ENCODE measurements at places on chromosomes 5 and 9. TPM values are rescaled to one million over a fixed set of nuclear protein-coding genes. Genes with fewer than 3 reads are reported as not detected.

DNA sequence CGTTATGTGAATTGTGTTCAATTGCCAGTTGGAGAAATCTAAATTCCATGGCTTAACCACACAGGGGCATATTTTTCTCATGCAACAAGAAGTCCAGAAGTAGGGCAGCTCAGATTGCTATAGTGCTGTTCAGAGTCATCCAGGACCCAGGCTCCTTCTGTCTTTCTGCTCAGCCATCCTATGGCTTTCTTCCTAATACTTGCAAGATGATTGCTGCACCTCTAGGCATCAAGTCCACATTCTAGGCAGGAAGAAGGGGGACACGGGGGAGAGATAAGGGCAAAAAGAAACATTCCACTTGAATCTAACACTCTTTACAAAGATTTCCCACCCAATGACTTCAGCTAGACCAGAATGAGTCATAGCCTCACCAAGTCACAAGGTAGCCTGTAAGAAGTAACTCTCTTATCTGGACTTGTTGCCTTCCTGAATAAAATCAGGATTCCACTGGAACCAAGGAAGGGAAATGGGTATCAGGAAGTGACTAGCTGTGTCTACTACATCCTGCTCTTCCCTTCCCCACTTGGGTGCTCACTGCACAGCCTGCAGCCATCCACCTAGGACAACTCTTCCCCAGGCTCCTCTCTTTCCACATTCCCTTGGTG is 5.3 kb downstream of the ERAP2 start:
- no peak for DNase-seq

- no peak for DNase-seq
Measured at GRCh38 chr5:181258576-181258975, 2.4 kb downstream of the TRIM52 start.

GRCh38 chr9:86664603-86665002 is 282.7 kb downstream of the GAS1 start:
- no peak for DNase-seq

DNA sequence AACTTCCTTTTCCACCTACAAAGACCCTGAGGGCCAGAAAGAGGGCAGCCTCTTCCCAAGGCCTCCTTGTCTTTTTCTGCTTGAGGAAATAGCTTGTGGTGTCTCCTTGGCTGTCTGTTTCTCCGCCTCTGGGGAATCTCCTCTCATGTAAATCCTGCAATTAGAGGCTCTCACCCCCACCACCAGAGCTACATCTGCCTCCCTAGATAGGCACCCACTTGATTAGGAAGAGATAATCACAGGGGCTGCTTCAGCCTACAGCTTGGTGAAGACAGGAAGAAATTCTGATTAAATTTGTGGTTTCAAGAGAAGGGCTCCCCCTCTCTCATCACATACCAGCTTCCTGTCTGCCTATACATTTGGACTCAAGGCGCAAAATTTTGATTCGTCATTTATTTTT is 75.6 kb downstream of the TLR4 start:
- DNase-seq, result no peak

Gene PDGFRB
- 104 TPM for total RNA-seq

Gene ZNF462
- 47.0 TPM for total RNA-seq
